ENCODE measurements at places on chromosomes 6 and 20.

- no peak for DNase-seq
Measured at GRCh38 chr6:119791736-119792135, 442.2 kb upstream of the MAN1A1 start.

GRCh38 chr6:162999575-163000285, 272.0 kb downstream of the PACRG start:
- DNase-seq = no peak

DNA sequence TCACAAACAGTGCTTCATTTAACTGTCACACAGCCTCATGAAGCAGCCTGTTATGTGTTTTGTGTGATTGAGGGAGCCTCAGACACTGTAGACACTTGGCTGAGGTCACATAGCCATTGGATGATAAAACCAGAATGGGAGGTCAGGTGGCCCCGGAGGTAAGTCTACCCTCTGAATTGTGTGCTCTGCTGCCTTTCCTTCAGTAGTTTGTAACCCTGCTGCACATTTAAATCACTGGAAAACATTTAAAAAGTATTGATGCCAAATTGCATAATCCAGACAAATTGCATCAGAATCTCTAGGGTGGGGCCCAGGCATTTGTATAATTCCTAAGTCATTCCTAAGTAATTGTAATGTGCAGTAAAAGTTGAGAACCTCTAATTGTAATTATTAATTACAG, 85.2 kb upstream of the ECI2 start:
- DNase-seq = no peak

DNA sequence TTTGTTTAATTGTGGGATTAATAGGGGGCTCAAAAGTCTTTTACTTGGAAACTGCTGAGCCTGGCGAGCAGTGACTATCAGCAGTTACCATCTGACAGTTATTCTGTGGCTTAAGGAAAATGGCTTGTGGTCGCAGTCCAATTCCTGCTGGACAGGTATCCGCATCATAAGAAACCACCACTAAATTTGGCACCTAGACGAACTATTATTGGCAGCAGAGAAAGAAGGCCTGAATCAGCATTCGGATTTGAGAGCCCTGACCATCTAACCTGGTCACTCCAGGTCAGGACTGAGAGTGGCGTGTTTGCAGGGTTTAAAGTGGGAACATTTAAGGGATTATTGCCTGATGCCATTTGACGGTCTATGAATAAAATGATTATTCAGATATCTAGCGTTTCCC, 146.4 kb downstream of the RPS12 start:
- no peak for DNase-seq

GRCh38 chr6:168577496-168577895, 136.5 kb downstream of the SMOC2 start:
- no peak for DNase-seq

Data from colonic mucosa (tissue), 4 donors.